ENCODE measurements at places on chromosomes 3 and 15.
A peak's percentile ranks its signal among the peaks of the same experiment; 100 is the strongest.

GRCh38 chr3:66355997-66356396 lies 135.2 kb downstream of the SLC25A26 start:
- DNase-seq = no peak

DNA sequence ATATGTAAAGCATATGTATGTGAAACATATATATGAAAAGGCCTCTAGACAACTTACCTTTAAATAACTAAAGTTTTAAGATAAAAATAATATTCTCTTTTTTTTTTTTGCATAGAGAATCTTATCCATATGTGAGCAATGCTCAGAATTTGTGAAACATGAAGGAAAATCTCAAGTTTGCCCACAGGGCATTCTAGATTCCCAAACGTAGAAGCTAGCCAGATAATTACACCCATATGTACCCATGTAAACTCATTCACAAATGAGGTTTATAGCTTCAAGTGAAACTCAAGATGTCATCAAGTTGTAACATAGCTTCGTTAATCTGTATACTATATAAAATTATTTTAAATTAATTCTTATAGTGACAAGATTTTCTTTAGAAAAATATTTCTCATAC lies 537.3 kb upstream of the NR2F2 start:
- DNase-seq = peak; percentile 16

- DNase-seq = no peak
These were observed 59.2 kb downstream of the PDIA5 start for GRCh38 chr3:123126031-123126430.

GRCh38 chr3:171876680-171877147 lies 33.6 kb downstream of the TMEM212 start:
- DNase-seq = peak; percentile 81

- DNase-seq = no peak
These were observed 201.6 kb downstream of the PDZRN3 start for GRCh38 chr3:73423116-73423515.

GRCh38 chr15:83036253-83036652 lies 24.8 kb upstream of the C15orf40 start:
- DNase-seq = no peak

GRCh38 chr3:139312959-139313358 lies 30.9 kb upstream of the MRPS22 start:
- no peak for DNase-seq

GRCh38 chr3:87076946-87077345 lies 86.0 kb upstream of the VGLL3 start:
- DNase-seq = no peak

GRCh38 chr15:43516801-43517353 lies 531 bp upstream of the MAP1A start:
- no peak for DNase-seq

DNA sequence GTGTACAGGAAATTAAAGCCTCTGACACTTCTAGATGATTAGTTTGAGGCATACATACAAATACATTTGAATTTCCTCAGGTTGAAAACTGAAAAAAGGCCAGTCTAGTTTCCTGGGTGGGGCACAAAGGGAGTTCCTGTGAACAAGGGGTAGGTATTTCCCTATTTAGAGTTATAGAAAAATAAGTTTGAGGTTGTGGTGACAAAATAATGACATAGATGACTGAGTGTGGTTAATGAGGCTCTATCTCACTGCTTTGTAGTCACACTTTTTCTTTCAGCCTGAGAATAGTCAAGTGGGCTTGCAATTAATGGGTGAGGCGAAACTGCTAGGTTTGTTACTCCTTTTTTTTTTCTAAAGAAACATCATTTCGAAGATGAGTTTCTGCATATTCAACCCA lies 4.3 kb downstream of the SLCO3A1 start:
- no peak for DNase-seq

DNA sequence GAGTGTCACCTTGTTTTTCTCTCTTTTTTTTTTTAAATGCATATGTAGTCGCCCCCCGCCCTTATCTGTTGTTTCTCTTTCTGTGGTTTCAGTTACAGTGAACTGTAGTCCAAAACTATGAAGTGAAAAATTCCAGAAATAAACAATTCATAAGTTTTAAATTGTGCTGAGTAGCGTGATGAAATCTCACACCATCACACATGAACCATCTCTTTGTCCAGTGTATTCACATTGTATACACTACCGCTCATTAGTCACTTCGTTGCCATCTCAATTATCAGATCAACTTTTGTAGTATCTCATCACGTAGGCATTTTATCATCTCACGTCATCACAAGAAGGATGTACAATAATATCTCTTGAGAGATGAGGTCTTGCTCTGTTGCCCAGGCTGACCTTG lies 62.5 kb upstream of the MLF1 start:
- no peak for DNase-seq

- no peak for DNase-seq
These were observed 178.6 kb downstream of the RYR3 start for GRCh38 chr15:33489335-33489734.

DNA sequence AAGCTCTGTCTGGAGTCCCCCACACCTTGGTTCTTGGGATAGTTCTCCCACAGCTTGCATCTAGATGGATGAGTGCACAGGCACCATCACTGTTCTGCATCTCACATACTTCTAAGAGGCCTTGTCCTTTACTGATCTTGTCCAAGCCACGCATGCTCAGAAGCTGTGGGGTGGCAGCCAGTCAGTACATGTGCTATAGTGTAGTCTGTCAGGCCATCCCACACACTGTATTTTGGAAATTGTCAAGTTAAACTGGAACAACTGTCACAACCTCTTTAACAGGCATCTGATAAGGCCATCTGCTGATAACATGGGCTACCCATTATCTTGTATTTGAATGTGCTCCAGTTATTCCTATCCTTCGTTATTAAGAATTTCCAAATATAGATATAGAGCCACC lies 296.5 kb upstream of the AZI2 start:
- no peak for DNase-seq

- peak; percentile 87 for DNase-seq
These were observed 42.3 kb downstream of the NEK10 start for GRCh38 chr3:27326629-27327545.

GRCh38 chr15:25464784-25465183 lies 26.0 kb upstream of the UBE3A start:
- DNase-seq = no peak

DNA sequence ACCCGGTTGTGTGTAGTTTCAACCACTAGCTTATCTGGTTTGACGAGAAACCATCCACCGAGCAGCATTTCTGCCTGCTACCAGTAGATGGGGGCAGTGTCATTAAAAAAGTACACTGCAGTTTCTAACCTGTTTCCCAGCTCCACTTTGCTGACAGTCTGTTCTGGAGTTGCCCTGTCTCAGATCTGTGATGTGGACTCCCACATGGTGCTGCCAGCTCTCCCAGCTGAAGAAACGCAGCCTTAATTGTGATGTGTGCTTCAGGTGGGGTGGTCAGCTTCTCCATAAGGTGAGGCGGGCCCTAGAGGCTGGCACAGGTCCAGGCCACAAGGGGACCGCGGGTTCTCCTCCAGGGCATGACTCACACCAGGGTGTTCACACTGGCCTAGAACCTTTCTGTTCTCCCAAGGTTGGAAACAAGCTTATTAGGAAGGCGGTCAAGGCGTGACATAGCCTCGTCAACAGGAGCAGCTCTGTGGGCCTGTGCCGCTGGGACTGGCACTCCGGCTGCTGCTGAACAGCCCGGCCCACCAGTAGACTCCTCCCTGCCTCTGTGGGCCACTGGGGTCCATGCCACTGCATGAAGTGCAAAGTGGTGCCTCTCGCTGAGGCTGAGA lies 2.9 kb upstream of the FAM43A start:
- peak; percentile 66 for DNase-seq

- no peak for DNase-seq
These were observed 175.6 kb downstream of the MFSD1 start for GRCh38 chr3:158977497-158977896.

GRCh38 chr3:115148142-115148790 lies 1.2 kb upstream of the ZBTB20 start:
- no peak for DNase-seq

- no peak for DNase-seq
These were observed 5.5 kb downstream of the HHLA2 start for GRCh38 chr3:108301695-108302404.

DNA sequence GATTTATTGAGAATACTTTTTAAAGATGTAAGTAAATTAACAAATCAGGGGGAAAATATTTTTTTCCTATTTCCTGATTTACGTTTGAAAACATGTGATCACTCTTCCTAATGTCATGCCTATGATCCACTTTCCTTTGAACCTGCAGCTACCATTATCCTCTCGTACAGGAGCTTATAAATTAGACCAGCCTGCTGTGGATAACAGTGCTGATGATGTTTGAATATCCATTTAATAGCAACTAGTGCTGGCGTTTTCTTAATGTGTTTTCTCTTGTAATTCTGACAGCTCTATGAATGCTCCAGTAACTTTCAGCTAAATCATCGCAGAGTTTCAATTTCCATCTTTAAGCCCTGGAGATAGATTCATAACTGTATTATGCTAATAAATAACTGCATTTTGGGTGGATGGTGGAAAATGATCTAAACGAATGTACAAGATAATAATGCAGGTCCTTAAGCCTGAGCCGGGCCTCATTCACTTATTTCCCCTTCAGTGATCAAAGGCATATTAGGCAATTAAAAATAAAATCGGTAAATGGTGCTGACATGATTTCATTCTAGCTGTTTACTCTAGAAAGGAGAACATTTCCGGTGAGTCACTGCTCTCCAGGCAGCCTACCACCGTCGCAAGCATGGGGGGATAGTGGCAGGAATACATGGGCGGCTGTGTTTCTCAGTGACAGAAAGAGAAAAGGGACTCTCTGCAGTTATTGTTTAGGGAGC lies 58.5 kb upstream of the SLC24A5 start:
- DNase-seq = no peak
